ENCODE measurements at places on chromosomes 16 and 17.

- no peak overlapping the region for H3K27ac ChIP-seq
- no peaks in the 10 kb centered on the region for H3K36me3 ChIP-seq
- DNase-seq, result no peak
- no peaks in the 10 kb centered on the region for H3K4me1 ChIP-seq
- no peak overlapping the region for H3K4me3 ChIP-seq
- no peaks in the 10 kb centered on the region for H3K27me3 ChIP-seq
These were observed 257.6 kb downstream of the CBLN1 start for GRCh38 chr16:49024016-49024415.

GRCh38 chr17:51537996-51538550 lies 277.7 kb downstream of the UTP18 start:
- H3K36me3 ChIP-seq, result no peaks in the 10 kb centered on the region
- no peak for DNase-seq
- H3K4me3 ChIP-seq, result no peak overlapping the region
- no peak overlapping the region for H3K27ac ChIP-seq
- H3K4me1 ChIP-seq, result no peaks in the 10 kb centered on the region

DNA sequence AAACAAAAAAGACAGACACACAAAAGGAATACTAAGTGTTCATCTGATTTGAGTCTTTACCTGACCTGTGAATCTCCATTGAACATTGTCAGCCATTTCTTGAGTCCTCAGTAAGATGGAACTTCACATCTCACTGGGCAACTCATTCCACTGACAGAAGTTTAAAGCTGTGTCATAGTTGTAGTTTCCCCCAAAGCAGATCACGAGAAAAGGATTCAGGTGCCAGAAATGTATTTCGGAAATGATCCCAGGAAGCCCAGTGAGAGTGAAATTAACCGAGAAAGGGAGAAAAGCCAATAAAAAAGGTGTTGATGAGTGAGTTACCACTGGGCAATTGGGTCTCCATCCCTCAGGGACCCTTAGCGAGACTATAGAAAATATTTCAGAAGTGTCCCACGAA lies 6.5 kb downstream of the CHD9 start:
- DNase-seq, result no peak
- H3K4me1 ChIP-seq, result peaks cover 5% of the 10 kb centered on the region
- H3K4me3 ChIP-seq, result no peak overlapping the region
- no peaks in the 10 kb centered on the region for H3K36me3 ChIP-seq
- H3K27ac ChIP-seq, result no peak overlapping the region
- H3K27me3 ChIP-seq, result no peaks in the 10 kb centered on the region

GRCh38 chr16:54048586-54049495 lies 237.7 kb downstream of the IRX3 start:
- no peak for DNase-seq
- H3K4me3 ChIP-seq, result no peak overlapping the region
- H3K4me1 ChIP-seq, result no peaks in the 10 kb centered on the region
- H3K27ac ChIP-seq, result no peak overlapping the region

DNA sequence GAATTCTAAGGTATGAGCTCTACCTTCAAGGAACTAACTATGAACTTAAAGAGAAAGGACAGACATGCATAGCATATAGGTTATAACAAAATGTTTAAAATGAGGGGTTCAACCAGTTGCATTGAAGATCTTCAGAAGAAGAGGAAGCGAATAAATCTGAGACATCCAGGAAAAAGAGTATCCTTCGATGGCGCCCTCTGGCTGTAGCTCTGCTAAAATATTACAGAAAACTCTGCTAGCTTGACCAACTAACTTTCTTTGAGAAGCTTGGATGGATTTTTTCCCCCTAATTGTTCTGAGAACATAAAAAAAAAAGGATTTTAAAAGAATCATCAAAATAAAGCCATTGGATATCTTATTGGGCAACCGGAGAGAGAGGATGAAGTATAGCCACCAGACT lies 659.9 kb upstream of the SOX9 start:
- no peaks in the 10 kb centered on the region for H3K27me3 ChIP-seq
- no peaks in the 10 kb centered on the region for H3K36me3 ChIP-seq
- H3K4me3 ChIP-seq, result no peak overlapping the region
- H3K27ac ChIP-seq, result no peak overlapping the region
- no peak for DNase-seq
- peaks cover 5% of the 10 kb centered on the region for H3K4me1 ChIP-seq

DNA sequence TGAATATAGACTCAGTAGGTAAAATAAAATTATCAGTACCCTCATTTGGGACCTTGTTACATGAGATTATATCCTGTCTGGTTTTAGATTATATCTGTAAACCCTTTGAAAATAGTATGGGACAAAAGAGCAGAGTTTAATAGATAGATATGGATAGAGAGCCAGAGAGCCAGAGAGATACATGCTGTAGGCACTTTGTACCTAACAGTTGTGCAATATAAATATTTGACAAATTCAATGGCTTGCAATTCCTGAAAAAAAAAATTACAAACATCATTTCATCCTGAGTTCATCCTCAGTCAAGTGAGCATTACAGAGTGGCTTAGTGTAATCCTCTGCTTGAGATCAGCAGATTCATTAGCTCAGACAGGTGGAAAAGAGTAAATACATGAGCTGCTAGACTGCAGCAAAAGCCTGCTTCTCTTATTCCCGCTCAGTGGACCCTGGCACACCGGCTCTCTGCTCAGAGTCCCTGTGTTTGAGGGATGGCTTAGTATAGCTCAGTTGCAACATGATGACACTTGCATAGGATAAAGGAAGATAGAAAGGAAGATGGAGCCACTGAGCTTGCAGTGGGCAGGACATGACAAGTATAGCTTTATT lies 931.6 kb upstream of the GOT2 start:
- H3K27me3 ChIP-seq, result no peaks in the 10 kb centered on the region
- H3K36me3 ChIP-seq, result no peaks in the 10 kb centered on the region
- no peaks in the 10 kb centered on the region for H3K4me1 ChIP-seq
- no peak for DNase-seq
- H3K27ac ChIP-seq, result no peak overlapping the region

GRCh38 chr17:7969433-7969832 lies 33.0 kb upstream of the GUCY2D start:
- H3K4me1 ChIP-seq, result no peaks in the 10 kb centered on the region
- no peak overlapping the region for H3K4me3 ChIP-seq
- no peak overlapping the region for H3K27ac ChIP-seq

- no peak overlapping the region for H3K27ac ChIP-seq
- peaks cover 12% of the 10 kb centered on the region for H3K36me3 ChIP-seq
- peak; percentile 21 for DNase-seq
These were observed 65.8 kb downstream of the DHRS7C start for GRCh38 chr17:9725575-9725974.

DNA sequence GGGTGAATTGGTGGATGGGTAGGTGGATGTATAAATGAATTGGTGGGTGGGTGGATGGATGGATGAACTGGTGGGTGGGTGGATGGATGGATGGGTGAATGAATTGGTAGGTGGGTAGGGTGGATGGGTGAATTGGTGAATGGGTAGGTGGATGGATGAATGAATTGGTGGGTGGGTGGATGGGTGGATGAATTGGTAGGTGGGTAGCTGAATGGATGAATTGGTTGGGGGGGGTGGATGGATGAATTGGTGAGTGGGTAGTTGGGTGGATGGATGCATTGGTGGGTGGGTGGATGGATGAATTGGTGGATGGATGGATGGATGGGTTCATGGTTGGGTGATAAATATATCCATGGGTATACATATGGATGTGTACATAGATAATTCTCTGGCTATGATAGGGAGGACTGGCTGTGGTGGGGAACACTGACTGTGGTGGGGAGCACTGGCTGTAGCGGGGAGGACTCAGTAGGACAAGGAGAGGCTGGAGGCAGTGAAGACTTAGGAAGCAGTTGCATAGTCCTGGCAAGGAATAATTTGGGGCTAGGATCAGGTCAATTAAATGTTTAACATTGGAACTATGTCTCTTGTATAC lies 54.4 kb downstream of the ABCC1 start:
- H3K4me3 ChIP-seq, result no peak overlapping the region
- no peaks in the 10 kb centered on the region for H3K27me3 ChIP-seq
- H3K27ac ChIP-seq, result no peak overlapping the region
- DNase-seq, result no peak
- H3K4me1 ChIP-seq, result peaks cover 7% of the 10 kb centered on the region

DNA sequence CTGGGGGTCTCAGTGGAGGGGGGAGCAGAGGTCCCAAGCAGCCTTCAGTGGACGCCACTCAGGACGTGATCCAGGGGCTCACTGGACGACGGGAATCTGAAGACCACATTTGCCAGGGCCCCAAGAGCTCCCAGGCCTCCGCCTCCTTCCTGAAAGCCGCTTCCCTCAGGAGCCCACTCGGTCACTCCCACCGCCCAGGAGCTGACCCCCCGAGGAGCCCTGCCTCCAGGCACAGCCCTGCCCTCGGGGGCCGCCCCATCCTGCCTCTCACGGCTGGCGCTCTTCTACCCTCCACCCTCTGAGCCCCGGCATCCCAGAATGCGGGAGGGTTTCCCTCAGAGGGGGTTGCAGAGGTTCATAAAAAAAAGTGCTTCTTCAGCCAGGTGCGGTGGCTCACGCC lies 24.2 kb downstream of the TIMM22 start:
- no peak overlapping the region for H3K27ac ChIP-seq
- DNase-seq, result no peak
- peaks cover 3% of the 10 kb centered on the region for H3K36me3 ChIP-seq

- no peaks in the 10 kb centered on the region for H3K27me3 ChIP-seq
- H3K4me1 ChIP-seq, result no peaks in the 10 kb centered on the region
- H3K36me3 ChIP-seq, result peaks cover 42% of the 10 kb centered on the region
- DNase-seq, result no peak
- H3K4me3 ChIP-seq, result no peak overlapping the region
These were observed 19.5 kb downstream of the TRAF4 start for GRCh38 chr17:28763137-28763799.

DNA sequence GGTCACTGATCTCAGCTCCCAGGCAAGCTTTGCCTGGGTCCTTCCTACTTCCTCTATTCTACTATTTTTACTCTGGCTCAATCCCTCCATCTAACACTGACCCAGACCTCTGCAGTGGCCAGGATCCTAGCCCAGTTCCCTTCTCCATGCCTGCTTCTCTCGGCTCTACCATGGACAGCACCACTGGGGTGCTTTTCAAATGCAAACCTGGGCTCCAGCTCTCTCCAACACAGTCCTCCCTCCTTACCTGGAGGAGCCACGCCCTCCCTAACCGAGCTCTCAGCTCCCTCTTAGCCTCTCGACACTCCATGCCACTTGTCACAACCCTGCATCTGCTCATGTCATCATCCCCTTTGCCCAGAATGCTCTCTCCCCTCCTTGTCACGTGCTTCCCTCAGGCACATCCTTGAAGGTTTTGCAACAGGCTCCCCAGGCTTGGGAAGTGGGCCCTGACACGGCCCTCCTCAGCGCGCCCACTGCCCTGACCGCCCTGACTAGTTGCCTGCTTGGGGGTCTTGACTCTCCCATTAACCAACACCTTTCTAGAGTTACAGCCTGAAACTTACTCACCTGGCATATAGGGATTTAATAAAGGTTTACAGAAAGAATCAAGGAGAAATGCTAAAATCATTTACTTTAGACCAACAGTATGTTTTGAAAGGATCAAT lies 41.6 kb downstream of the MARF1 start:
- H3K27me3 ChIP-seq, result no peaks in the 10 kb centered on the region
- H3K27ac ChIP-seq, result no peak overlapping the region
- H3K4me3 ChIP-seq, result no peak overlapping the region
- H3K36me3 ChIP-seq, result peaks cover 66% of the 10 kb centered on the region
- peak; percentile 64 for DNase-seq

GRCh38 chr17:74446551-74447500 lies 14.9 kb downstream of the GPRC5C start:
- no peaks in the 10 kb centered on the region for H3K4me1 ChIP-seq
- no peak overlapping the region for H3K4me3 ChIP-seq
- H3K27ac ChIP-seq, result no peak overlapping the region
- no peaks in the 10 kb centered on the region for H3K27me3 ChIP-seq
- no peak for DNase-seq

DNA sequence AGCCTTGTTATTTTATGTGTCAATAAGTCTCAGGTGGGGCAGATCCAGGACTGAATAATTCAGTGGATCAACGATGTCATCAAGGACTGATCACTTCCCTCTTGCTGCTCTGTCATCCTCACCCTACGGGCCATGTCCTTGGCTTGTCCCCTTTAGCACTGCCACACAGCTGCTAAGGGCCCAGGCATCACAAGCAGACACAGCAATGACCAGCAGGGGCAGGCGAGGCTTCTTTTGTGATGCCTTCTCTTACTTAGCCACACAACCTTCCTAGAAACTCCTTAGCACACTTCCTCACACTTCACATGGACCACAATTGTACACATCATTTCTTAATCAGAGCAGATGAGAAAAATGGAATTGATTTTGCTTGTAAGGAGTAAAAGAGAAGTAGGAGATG lies 356.3 kb upstream of the SOX9 start:
- DNase-seq, result no peak
- no peaks in the 10 kb centered on the region for H3K27me3 ChIP-seq
- no peaks in the 10 kb centered on the region for H3K36me3 ChIP-seq
- H3K27ac ChIP-seq, result no peak overlapping the region

DNA sequence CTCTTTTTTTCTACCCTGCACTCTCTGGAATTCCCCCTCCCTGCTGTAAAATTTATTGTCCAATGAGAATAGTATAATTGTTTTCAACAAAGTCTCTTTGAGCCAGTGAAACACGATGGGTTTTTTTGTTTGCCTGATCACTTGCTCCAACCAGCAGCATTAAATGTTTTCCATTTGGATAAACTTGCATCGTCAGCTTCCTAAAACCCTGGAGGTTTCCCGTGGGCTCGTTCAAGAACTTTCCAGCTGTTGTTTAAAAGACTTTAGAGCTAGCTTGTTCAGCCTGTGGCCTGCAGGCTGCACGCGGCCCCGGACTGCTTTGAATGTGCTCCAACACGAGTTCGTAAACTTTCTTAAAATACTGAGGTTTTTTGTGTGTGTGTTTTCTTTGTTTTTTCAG lies 14.9 kb downstream of the NAGPA start:
- no peaks in the 10 kb centered on the region for H3K4me1 ChIP-seq
- H3K4me3 ChIP-seq, result no peak overlapping the region
- no peak overlapping the region for H3K27ac ChIP-seq
- no peak for DNase-seq

GRCh38 chr16:18796377-18796776 lies 5.0 kb downstream of the ARL6IP1 start:
- H3K36me3 ChIP-seq, result peaks cover 14% of the 10 kb centered on the region
- H3K4me3 ChIP-seq, result no peak overlapping the region
- H3K27ac ChIP-seq, result no peak overlapping the region

DNA sequence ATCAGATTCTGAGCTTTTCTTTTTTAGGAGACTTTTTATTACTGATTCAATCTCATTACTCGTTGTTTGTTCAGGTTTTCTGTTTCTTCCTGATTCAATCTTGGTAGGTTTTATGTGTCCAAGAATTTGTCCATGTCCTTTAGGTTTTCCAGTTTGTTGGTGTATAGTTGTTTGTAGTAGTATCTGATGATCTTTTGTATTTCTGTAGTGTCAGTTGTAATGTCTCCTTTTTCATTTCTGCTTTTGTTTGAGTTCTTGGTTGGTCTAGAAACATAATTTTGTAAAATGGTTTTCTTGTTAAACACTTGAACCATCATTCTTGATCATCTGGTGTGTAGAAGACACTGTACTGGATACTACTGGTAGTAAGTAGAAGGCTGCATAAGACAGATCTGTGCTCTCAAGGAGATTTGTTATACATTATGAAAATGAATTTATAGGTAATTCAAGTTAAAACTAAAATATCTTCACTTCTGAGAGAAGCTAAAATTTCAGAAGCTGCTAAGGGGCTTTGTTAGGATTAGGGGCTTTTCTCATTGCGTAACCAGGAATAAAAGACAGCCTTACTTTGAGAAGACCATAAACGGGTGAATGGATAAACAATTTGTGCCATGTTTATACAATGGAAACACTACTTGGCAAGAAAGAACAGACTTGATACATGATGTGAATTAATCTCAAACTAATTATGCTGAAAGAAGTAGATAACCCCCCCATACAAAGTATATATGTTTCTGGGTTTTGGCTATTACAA lies 44.0 kb downstream of the NSRP1 start:
- no peak overlapping the region for H3K4me3 ChIP-seq
- no peak overlapping the region for H3K27ac ChIP-seq
- DNase-seq, result no peak
- no peaks in the 10 kb centered on the region for H3K27me3 ChIP-seq
- H3K36me3 ChIP-seq, result peaks cover 4% of the 10 kb centered on the region
